Activated gamma-delta T cell treated with Interleukin-2 at 50 U/mL for 16 hours (primary cell): ENCODE measurements at places on chromosomes 6 and 20.

DNA sequence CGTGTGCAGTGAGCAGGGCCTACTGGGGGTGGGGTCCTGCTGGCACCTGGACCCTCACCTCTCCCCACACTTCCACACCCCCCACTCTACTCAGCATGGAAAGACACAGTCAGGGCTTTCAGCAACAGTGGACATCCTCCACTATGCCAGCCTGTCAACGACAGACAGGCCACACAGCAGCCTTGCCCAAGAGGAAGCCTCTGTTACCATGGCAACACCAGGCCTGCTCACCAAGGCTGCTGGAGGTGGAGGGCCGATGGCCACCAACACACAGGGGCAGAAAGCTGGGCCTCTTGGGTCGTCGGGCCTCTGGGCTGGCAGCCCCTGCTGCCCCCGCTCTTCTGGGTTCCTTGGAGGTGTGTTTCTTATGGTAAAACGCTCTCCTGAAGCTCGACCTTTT is 13.6 kb downstream of the BNIP5 start:
- no peak for DNase-seq

DNA sequence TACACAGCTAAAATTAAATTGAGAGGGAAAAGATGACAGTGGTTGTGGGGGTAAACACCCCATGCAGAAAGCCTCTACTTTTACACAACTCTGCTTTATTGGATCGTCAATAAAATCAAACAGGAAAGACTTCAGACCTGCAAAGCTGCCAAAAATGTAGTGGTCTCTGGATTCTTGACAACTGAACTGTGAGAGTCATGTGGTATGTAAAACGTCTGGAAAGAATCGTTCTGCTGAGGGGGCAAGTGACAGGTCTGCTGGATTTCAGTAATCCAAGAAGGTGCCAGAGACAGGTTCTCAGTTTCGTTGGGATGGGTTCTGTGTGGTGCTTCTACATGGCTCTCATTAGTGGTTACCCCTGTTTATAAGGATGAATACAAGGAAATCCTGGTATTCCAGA is 63.3 kb downstream of the TSPYL4 start:
- DNase-seq: no peak

DNA sequence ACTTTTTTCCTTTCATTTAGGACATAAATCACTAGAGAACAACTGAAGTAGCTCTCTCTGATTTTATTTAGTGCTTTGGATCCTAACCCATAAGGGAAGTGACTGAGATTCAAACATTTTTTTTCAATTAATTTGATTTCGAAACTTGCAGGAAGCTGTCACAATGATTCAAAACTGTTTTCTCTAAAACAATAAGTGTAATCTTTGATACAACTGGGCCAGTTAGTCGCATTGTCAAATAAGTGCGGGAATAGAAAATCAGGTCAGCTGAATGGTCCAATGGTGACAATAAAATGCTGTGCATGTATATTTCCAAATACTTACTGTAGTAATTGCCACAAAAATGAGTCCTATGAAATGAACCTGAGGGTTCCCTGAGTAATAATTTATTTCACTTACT is 930.8 kb downstream of the TFAP2A start:
- DNase-seq: no peak

DNA sequence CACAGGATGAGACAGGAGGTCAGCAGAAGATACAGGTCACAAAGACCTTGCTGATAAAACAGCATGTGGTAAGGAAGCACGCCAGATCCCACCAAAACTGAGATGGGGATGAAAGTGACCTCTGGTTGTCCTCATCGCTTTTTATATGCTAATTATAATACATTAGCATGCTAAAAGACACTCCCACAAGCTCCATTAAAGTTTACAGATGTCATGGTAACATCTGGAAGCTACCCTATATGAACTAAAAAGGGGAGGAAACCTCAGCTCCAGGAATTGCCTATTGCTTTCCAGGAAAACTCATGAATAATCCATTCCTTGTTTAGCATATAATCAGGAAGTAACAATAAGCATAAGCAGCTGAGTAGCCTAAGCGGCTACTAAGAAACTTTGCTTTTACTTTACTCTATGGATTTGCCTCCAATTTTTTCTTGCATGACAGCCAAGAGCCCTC is 8.4 kb upstream of the RIN2 start:
- no peak for DNase-seq

DNA sequence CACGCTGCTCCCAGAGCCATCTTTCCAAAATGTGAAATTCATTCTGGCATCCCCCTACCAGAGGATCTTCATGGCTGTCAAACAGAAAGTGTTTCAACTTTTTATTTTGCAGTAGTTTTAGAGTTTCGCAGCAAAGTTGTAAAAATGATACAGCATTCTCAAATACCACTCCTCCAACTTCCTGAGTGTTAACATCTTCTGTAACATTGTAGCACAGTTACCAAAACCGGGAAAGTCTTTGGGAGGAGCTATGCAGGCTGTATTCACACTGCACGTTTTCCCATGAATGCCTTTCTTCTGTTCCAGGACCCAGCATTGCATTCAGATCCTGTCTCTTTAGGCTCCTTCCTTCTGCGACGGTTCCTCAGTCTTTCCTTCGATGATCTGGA is 30.1 kb downstream of the CDYL start:
- no peak for DNase-seq

- DNase-seq: no peak
Observed at GRCh38 chr6:30149234-30149633, 11.8 kb downstream of the TRIM10 start.

DNA sequence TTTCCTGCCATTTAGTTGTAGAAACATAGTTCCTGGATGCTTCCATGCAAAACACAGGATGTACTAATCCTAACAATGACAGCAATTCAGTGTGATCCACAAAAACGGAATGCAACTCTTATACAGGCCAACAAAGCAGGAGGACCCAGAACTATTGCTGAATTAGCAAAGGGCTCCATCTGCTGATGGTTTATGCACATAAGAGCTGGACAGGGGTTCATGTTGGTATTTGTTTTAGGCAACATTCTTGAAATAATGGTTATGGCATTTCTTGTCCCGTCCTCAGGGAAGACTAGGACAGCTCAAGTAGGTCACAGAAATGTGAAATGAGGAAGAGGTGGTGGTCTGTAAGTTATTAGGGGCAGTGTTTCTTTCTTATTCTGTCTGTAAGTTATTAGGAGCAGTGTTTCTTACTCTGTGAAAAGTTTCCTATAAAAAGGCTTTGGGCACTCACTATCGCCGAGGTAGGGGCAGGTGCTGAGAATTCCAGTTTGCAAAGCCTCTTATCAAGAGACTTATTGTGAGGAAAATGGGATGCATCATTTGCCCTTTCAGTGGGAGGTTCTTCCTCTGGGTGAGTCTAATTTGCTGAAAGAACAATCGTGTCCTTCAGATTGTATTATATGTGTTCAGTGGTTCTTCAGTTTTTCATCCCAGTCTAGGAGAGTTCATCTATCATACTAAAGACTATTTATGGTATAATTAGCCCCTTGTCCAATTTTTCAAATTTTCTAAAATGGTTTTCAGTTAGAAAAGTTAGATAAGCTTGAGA is 171.1 kb downstream of the MCHR2 start:
- no peak for DNase-seq

DNA sequence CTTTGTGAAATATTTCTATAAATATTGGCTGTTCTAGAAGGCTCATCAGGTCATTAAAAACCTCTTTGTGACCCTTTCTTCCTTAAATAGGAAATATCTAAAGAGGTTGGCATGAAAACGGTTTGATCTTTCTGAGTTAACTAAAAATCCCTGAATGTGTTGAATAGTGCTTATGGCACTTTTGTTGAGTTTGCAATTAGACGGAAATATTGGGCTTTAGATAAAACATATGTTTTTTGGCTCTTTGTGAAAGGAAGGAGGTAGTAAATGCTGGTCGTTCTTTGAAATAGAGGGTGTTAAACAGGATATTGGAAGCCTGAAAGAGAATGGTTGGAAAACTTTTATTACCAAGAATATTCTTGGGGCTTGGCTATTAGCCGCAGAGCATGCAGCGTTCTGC is 163.0 kb downstream of the ARID1B start:
- no peak for DNase-seq

GRCh38 chr6:53888931-53889330 is 94.1 kb downstream of the LRRC1 start:
- no peak for DNase-seq

GRCh38 chr20:57325632-57326356 is 3.8 kb upstream of the SPO11 start:
- DNase-seq: no peak

GRCh38 chr6:137248702-137249101 is 29.5 kb upstream of the IFNGR1 start:
- DNase-seq: no peak

DNA sequence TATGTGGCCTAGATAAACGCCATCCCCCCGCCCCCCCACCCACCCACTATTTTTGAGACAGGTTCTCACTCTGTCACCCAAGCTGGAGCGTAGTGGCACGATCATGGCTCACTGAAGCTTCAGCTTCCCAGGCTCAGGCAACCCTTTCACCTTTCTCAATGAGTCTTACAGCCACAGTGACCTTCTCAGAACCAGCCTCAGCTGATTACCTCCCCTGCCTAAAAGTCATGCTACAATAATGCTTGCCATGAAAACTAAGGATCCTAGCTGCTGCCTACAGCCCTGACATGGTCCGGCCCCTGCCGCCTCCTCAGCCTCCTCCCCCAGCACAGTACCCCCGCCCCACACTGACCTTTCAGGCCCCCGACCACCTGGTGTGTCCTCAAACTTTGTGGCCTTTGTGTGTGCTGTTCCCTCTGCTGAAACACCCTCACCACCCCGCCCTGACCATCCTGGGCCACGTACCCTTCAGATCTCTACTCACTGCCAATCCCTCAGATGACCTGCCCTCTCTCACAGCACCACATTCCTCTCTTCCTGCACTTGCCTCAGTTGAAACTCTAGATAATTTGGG is 31.3 kb downstream of the PNPLA1 start:
- DNase-seq: no peak

DNA sequence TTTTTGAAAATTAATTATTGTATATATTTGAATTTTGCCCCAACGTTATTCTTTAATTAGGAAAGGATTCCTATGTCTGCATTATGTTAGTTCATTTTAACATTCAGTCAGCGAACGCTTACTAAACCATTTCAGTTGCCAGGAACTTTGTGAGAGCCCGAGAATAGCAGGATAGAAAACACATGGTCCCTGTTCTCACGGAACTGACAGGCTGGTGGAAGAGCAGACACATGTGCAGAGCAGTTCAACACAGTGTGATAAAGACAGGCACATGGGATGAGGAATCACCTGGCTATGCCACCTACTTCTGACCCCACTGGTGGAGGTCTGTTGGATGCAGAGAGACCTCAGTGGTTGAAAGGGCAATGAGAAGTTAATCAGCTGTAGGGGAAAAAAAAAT is 367.2 kb downstream of the EPM2A start:
- no peak for DNase-seq

DNA sequence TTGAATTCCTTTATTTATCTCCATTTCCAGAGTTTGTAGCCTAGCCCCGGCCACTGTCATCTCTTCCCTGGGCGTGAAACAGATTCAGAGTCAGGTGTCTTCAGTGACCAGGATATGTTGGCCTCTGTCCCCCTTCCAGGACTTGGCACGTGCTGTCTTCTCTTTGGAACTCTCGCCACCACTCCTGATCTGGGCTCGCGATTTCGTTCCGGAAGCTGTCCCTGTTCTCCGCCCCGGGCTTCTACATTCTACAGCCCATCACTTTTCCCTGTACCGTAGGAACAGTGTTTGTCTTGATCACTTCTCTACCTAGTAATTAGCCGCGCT is 739 bp downstream of the GSS start:
- DNase-seq: no peak

- DNase-seq: no peak
Observed at GRCh38 chr6:63352069-63352543, 32.3 kb upstream of the LGSN start.

DNA sequence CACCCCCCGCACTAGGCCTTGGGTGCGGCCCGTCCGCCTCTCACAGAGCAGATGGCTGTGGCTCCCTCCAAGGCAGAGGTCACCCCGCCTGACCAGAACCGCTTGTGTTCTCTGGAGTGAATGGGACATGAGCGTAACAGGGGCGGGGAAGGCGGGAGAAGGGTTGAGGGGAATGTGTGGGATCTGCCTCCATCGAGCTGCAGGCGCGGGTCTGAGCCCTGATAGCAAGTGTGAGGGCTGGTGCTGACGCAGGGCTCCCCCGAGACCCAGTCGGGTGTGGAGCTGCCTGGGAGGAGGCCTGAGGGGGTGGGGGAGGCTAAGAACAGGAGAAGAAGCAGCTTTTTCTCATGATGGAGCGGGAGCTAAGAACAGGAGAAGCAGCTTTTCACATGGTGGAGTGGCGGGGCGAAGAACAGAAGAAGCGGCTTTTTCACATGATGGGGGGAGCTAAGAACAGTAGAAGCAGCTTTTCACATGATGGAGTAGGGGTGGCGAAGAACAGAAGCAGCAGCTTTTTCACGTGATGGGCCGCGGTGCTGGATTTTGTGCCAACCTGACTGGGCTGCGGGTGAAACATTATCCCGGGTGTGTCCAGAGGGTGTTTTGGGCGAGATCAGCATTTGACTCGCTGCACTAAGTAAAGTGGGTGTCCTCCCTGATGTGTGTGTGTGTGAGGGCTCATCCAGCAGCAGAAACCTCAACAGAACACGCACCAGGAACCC is 169.3 kb downstream of the TTLL2 start:
- DNase-seq: no peak

- no peak for DNase-seq
Observed at GRCh38 chr6:24313251-24314141, 44.4 kb downstream of the DCDC2 start.

GRCh38 chr6:125431971-125432370 is 130.2 kb upstream of the HDDC2 start:
- DNase-seq: no peak

DNA sequence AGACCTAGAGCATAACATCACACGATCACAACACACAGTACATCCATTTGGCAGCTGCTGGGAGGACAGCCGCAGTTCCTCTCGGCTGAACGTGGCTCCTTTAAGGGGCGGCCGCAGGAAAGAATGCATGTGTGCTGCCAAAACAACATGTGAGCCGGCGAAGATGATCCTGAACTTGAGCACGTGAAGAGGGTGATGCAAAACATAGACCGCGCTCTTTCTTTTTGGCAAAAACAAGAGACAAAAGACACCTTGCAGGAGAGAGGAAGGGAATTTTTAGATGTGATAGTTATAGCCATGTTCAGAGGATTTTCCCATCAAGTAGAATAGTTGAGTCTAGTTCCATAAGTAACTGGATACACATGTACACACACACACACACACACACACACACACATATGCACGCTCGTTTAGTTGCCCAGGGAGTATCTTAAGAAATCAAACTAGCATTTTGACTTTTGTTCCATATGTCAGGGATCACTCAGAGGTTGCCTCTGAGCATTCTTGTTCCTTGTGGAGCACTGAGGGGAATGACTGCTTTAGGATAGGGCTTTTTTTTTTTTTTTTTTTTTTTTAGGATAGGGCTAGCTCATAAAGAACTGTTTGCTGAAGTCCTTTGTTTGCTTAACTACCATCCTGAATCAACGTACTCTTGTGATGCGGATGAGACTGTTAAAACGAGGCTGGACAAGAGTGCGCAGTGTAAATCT is 21.7 kb upstream of the RANBP9 start:
- no peak for DNase-seq

- no peak for DNase-seq
Observed at GRCh38 chr6:25913741-25914140, 16.8 kb downstream of the SLC17A2 start.

- no peak for DNase-seq
Observed at GRCh38 chr6:90100059-90100665, 196.5 kb downstream of the BACH2 start.

- no peak for DNase-seq
Observed at GRCh38 chr6:167162591-167162990, 4.8 kb upstream of the GPR31 start.
